ENCODE measurements at places on chromosomes 2 and 18.

- DNase-seq = no peak
Measured at GRCh38 chr2:106108351-106108750, 85.8 kb downstream of the UXS1 start.

DNA sequence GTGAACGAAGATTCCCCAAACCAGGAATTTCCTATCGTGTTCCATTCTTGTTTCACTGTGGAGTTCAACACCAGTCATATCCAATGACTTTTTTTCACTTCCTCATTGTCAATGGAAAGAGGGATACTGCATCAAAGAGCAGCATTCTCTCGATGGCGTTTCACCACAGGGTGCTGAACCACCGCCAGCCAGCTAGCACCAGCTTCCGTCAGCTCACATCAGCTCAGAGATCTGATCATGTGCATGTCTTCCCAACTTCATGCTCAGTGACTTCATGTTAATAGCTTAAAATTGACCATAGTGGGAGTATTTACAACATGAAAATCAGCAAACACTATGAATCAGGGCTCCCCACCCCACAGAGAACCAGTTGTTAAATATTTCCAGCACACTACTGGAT lies 359.9 kb downstream of the TNS1 start:
- DNase-seq = no peak

DNA sequence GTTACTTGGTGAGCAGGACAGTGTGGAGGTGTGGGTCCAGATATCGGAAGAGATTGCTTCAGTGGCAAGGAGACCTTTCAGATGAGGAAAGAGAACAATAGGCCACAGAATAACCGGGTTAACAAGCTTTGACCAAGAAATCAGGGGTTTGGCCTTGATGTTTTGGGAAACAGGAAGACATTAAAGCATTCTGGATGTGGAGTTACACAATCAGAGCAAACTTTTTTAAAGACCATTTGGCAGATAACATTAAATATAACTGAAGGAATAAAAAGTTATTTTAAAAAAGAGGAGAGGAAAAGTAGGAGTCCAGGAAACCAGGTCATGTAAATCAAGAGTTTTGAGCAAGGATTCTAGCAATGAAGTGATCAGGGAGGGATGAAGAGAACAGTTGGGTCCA lies 35.7 kb downstream of the TNFRSF11A start:
- no peak for DNase-seq

- DNase-seq = no peak
Measured at GRCh38 chr2:10411557-10411956, 36.6 kb downstream of the ODC1 start.

DNA sequence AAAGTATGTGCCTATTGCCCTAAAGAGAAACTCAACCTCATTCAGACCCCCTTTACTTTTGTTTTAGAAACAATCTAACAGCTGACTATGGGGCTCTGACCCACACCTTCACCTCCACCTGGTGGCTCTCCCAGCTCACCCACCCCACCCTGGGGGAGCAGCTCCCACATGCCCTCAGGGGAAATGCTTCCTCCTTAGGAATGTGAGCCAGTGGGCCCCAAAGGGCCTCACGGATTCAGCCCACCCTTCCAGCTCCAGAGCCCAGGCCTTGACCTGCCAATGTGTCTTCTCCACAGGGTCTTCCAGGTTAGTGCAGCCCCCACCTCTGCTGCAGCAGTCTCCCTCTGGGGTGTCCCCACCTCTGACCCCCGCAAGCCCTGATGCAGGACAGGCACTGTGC lies 680.1 kb upstream of the RAB6C start:
- no peak for DNase-seq

DNA sequence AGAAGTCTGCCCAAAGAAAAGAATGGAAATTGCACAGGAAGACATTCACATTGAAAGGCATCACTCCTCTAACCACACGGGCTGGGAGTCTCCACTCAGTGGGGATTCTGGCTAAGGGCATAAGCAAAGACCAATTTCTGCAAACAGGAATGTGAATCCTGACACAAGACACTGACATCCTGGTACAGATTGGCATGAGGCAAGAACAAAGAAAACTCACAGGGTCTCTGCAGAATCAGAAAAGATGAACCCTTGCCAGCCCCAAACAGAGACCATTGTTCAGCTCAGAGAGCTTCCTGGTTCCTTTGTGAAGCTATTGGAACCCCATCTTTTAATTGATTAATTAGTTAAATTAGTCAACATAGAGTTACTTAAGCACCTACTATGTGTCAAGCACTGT lies 82.3 kb downstream of the UPP2 start:
- no peak for DNase-seq

DNA sequence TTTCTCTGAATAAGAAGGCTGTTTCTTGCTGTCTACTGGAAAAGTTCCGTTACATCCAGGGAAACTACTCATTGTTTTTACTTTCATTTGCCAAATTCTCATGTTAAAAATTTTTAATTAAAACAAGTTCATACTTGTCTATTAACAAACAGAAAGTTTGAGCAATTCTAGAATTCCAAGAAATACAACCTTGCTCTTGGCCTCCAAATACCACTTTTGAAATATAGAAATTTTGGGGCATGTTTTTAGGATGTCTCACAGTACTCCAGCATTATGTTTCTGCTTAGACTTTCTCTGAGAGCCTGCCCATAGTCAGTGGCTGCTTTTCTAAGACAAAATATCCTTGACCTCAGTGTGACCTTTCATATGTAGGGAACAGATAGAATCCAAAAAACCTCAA lies 228.7 kb upstream of the RND3 start:
- DNase-seq = no peak

Measured in stimulated activated CD8-positive, alpha-beta memory T cell treated with anti-CD3 and anti-CD28 coated beads, Interleukin-15, amount 100 ng/mL, for 1 hour (primary cell).